ENCODE measurements at places on chromosomes 6 and 20.
A peak's percentile ranks its signal among the peaks of the same experiment; 100 is the strongest.

DNA sequence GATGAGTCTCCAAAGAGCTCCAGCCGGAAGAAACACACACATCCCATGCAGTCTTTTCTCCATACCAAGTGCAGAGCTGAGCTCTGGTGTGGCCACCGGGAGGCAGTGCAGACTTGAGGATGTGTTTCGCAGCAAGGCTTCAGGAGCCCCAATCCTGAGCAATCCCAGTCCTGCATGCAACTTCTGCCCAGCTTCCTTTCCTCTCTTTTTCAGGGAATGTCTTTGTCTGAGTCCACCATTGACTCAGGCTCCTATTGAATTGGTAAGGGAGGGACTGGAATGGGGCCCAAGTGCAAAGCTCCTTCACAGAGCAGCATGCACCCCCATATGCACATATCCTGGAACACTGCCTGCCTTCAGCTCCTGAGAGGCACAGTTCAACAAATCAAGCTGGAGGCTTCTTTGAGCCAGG lies 50.5 kb upstream of the ASIP start:
- DNase-seq, result no peak

DNA sequence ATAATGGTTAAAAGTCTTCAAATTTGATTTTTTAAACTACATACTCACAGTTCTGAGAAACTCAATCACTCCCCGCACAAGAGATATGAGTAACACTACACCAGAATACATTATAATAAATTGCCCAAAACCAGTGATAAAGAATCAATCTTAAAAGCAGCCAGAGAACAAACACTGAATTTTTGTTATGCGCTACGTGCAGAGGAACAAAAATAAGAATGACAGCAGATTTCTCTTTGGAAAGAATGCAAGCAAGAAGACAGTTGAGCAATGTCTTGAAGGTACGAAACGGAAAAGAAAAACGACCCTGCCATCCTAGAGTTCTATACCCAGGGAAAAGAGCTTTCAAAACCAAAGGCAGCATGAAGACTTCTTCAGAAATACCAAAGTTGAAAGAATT lies 216.7 kb downstream of the TTLL2 start:
- DNase-seq, result no peak

DNA sequence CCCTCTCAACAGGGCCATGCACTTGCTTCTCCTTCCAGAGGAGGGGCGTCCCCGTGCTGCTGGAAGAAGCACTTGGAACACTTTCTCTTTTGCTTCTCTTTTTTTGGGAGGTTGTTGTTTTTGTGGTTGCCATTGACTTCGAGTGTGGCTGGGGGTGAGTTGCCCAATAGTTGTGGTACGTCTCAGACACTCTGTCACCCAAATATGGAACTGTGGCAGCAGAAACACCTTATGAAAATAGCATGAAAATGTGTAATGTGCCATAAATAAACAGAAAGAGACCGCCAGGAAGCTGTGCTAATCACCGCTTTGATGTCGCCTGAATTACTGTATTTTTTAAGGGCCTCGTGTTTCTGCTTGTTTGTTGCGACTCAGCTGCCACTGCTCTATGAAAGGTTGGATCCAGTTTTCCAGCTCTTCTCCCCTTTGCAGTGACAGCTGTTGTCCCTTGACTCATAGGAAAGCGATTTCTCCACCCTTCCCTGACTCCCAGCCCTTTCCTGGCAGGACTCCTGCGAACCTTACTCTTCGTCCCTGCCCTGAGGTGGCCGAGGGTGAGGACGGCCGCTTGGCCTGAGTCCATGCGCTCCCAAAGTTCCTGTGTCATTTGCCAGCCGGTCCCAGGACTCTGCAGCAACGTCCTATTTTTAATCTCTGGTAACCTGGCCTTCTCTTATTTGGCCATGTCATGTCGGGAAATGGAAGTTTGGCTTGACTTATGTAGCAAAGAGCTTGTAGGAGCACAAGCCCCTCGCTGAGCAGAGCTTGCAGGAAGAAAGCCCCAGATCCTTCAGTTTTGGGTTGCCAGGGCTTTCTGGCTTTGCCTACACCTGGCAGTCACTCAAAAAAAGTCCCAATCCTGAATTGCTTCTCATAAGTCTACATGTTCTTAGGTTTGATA lies 694.6 kb downstream of the QKI start:
- DNase-seq, result no peak

- DNase-seq, result no peak
Observed at GRCh38 chr6:26653007-26653406, 6.5 kb downstream of the ZNF322 start.

- DNase-seq, result no peak
Observed at GRCh38 chr20:17629678-17630089, 52.4 kb downstream of the RRBP1 start.

GRCh38 chr20:31806564-31807355 lies 12.4 kb upstream of the MYLK2 start:
- DNase-seq, result no peak

DNA sequence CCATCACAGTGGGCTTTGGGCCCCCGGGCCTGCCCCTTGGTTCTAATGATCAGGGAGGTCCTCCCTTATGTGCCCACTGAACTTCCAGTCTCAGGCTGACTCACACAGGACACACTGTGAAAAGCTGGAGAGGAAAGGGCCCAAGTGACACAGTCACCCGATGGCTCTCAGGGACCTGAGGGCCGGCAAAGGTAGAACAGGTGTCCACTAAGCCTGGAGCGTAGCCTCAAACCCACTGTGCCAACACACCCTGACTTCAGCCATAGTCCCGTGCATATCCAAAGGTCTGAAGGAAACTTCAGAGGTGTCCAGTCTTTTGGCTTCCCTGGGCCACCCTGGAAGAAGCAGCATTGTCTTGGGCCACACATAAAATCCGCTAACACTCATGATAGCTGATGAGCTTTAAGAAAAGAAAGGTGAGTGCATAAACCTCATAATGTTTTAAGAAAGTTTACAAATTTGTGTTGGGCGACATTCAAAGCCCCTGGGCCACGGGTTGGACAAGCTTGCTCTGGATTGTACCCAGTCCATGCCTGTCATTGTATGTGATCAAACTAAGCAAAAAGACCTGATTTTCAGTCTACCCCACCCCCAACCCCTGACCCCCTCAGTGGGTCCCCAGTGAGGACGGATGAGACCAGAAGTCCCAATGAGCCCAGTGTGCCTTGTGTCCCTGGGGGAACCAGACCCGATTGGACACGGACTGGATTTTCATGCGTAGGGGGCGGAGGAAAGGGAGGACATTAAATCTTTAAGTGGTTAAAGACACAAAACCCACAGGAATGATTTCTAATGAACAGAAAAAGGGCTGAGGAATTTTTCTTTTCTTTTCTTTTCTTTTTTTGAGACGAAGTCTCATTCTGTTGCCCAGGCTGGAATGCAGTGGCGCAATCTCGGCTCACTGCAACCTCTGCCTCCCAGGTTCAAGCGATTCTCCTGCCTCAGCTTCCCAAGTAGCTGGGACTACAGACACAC lies 6.1 kb downstream of the RAMACL start:
- no peak for DNase-seq

- no peak for DNase-seq
Observed at GRCh38 chr6:41717392-41717736, 18.0 kb downstream of the TFEB start.

DNA sequence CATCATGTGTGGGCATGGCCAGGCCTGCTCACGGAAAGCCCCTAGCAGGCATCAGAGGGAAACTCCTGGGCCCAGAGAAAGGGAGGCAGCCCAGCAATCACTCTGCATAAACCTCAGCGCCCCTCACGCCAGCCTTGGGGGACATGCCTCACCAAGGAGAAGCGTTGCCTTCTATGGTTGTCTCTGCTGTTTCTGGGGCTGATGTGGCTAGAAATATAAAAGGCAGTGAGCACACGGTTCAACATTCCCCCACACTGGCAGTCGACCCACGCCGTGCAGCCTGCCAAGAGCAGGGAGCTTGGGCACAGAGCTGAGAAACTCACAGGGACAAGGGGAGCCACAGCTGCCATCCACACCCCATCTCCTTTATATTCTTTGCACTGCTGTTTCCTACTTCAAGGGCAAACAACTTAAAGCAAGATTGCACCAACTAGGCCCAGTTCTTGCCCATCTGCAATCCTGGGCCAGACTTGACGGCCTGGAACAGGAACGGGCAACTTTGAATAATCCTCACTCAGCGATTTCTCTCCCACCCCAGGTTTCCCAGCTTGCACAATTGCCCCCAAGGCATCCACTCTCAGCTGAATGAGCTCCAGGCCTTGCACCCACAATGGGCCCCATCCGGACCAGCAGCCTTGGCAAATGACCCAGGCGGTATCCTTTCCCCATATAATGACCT lies 35.5 kb upstream of the FOXC1 start:
- DNase-seq, result no peak

DNA sequence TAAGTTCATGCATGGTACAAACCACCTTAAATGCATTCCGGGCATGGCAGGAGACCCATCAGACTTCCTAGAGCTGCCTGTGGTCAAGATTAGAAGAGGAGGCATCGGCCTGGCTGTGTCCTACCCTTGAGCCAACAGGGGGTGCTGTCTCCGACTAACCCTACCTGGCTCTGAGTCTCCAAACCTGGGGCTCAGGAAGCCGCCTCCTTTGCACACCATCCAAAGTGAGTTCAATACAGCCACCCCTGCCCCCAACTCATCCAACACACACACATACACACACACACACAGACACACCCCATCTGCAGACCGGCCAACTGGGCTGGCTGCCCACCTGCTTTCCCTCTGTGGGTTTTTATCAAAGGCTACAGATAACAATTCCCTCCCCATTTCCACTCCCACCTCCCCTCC lies 77.0 kb downstream of the JPH2 start:
- no peak for DNase-seq

GRCh38 chr6:42726485-42727086 lies 4.2 kb upstream of the PRPH2 start:
- peak; percentile 58 for DNase-seq

DNA sequence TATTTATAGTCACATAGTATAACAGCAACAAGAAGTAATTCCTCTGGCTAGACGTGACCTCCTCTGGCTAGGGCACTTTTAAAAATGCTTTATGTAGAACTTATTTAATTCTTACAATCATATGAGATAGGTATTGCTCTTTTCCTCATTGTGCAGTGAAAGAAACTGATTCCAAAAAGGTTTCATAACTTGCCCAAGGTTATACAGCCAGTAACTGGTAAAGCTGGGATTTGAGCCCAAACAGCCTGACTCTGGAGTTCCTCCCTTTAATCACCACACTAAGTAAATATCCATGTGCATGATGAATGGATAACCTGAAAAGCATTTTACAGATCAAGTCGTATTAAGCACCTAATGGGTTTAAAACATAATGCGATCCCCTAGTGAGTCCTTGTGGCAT lies 214.6 kb downstream of the PRL start:
- no peak for DNase-seq

DNA sequence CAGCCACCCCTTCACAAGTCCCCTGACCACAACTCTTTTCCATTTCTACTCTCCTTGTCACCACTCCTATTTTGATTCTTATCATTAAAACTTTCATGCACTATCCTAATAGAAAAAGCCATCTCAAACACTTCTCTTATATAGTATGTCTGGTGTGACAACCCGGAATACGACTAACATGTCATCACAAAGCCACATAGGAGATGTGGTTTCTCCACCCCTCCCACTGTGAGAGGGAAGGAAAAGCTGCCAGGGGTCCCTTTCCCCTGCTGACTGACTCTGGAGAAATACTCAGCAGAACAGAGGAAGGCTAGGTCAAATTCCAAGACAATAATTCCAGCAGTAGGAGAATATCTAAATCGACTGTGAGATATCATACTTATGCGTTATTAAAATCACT lies 193.0 kb upstream of the KCNK16 start:
- no peak for DNase-seq

GRCh38 chr6:166025149-166025898 lies 142.3 kb downstream of the TBXT start:
- no peak for DNase-seq
